ENCODE measurements at places on chromosomes 6 and 20.

DNA sequence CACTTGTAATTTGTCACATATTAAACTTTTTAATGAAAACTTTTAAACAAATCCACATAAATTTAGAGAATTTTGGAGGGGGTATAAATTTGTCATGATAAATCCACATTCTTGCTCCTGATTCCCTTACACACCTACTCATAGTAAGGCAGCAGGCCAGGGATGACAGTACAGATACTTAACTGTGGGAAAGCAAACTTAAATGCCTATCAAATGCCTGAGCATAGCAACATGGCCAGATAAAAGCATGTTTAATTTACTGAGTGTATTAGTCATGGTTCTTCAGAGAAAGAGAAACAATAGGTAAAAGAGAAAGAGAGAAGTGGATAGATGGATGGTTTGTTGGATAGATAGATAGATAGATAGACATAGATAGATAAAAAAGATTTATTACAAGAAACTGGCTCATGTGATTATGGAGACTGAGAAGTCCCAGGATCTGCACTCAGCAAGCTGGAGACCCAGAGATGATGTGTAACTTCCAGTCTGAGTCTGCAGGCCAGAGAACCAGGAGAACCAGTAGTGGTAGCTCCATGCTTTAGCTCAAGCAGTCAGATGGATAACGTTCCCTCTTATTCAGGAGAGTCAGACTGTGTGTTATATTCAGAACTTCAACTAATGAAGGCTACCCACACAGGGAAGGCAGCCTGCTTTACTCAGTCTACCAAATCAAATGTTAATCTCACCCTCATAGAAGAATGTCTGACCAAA, 15.9 kb upstream of the ADGRF1 start:
- DNase-seq = no peak

DNA sequence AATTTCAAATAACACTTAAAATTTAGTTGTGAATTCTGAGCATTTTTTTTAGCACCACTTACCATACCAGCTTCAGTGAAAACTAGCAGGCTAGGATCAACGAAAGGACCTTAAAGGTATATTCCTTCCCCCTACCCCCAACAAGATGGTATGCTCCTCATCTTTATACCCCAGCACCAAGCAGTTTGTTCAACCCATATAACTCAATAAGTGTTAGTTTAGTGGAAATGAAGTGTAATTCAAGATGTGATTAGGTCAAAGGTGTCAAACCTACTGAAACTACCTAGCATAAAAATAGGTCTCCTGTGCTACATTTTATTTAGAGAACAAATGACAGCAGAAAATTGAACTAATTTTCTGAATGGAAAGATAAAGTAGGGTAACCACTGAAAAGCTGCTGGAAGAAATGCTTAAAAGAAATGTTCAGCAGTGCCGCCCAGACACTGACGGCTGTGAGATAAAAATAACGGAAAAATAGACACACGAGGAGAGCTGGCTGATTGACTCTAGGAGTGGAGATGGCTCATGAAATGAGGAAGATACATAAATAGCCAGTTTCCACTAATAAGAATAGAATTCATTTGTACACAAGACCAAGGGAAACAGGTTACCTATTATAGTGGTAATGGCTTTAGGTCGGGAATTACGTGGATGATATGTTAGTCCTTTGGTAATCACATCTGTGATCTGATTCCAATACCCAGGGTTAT, 94.8 kb downstream of the IPCEF1 start:
- DNase-seq = no peak

- DNase-seq = peak; percentile 49
These were observed 505.1 kb upstream of the NRSN1 start for GRCh38 chr6:23620911-23621401.

- no peak for DNase-seq
These were observed 464.3 kb downstream of the EPM2A start for GRCh38 chr6:145271040-145271439.

DNA sequence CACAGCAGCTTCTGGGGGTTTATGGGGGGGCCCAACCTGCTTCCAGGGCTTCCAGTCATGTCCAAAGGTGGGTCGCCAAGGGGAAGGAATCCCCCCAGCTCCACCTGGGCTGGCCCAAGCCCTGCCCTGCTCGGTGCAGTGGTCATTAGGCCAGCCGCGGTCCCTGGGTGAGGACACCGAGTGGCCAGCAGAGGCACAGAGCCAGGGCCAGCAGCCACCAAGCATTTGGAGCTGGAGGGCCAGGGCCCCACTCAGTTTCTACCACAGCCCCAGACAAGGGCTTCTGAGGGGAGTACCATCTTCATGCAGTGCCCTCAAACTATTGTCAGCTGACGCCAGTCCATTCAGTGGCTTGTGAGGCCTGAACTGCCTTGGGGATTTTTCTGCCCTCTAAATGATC, 39.6 kb downstream of the TFEB start:
- DNase-seq = no peak

GRCh38 chr6:101462576-101462975, 69.1 kb downstream of the GRIK2 start:
- DNase-seq = no peak

GRCh38 chr6:143949962-143950361, 58.1 kb downstream of the PLAGL1 start:
- DNase-seq = no peak

GRCh38 chr20:17657079-17657825, 24.8 kb downstream of the RRBP1 start:
- no peak for DNase-seq

DNA sequence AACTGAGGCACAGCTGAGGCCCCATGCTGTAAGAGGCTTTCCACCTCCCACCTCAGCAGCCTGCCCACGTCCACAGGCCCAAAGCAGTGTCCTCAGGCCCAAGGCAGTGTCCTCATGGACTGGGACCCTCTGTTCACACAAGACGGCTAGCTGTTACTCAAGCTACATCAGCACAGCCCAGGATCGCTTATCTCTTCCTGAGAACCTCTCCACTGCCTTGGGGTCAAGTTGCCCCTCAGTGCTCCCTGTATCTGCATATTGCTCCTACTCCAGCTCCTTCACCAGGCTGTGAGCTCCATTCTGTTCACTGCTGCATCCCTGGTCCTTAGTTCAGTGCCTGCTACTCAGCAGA, 208.8 kb upstream of the TAB2 start:
- DNase-seq = no peak

Measured in HS-5 (cell line).